ENCODE measurements at places on chromosomes 11 and 22.

DNA sequence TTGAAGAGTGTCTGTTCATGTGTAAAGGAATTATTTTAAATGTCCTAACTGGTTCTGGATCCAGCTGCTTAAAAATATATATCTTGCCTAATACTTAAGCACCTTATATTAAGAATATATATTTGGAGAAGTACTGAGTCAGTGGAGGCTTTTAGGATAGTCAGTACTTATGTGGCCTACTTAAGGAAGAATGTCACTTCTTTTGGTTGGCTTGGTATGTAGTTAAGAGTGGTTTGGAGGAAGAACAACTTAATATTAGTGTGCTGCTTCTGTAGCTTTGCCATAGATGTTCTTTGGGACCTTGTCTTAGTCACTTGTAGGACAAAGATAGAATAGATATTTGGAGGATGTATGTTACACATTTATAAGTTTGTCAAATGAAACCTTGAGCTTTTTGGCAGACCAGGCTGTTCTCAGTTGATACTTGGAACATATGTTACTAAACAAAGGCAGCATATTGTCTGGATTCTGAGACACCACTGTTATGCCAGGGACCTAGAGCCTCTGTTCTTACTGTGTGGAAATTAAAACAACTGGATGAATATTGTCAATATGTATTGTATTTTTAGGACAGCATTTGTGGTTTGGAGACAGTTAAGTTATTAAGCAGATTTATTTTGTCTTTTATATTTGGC, 4.9 kb downstream of the HIPK3 start:
- DNase-seq: no peak

- no peak for DNase-seq
Observed at GRCh38 chr11:118842369-118842768, 41.3 kb upstream of the CXCR5 start.

DNA sequence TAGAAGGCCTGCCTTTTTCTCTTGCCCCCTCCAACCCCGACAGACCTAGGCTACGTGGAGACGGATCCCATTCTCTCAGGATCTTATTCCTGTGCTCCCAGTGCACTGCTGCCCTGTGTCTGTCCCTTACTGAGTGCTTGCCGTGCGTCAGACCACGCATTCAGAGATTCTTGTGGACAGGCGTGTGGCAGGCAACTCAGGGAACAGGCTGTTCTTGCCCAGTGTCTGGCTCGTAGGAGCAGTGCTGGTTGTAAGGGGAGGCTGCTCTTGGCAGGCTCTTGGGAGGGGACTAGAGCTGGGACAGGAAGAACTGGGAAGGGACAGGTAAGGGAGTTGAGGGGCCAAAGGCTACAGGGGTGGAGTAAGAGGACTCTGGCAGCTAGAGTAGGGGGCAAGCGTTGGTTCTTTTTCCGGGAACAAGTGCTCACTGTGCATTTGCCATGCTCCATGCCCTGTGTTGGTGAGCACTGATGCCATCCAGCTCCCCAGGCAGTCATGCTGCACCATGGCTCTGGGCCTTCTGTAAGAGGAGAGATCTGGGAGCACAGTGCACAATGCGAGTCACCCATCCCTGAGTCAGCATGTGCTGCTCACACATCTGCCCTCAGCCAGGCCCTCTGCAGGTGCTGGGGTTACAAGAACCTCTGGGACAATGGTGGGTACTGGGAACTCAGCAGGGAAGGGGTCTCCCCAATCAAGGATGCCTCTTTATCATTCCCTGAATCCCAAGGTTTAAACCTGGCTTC, 119.1 kb downstream of the TBC1D22A start:
- DNase-seq: no peak

DNA sequence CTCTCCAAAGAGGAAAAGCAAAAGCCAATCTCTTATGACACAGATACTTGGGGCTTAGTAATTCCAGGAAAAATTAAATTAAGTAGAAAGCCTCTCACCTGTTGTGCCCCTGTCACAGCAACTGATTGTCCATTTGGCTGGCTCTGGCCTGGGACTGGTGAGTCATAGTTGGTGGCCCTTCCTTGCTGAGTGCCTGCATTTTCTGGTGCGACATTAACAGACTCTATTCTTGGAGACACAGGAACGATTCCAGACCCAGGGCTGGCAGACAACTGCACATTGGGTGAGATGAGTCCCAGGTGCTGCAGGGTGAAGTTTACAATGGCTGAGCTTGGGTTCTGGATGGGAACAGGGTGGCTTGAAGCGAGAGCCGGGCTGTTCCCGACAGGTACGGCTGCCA, 15.6 kb downstream of the E2F8 start:
- DNase-seq: no peak

- DNase-seq: no peak
Observed at GRCh38 chr22:42171946-42172719, 41.5 kb upstream of the CYP2D6 start.

GRCh38 chr11:86790195-86790725, 10.1 kb upstream of the PRSS23 start:
- no peak for DNase-seq

DNA sequence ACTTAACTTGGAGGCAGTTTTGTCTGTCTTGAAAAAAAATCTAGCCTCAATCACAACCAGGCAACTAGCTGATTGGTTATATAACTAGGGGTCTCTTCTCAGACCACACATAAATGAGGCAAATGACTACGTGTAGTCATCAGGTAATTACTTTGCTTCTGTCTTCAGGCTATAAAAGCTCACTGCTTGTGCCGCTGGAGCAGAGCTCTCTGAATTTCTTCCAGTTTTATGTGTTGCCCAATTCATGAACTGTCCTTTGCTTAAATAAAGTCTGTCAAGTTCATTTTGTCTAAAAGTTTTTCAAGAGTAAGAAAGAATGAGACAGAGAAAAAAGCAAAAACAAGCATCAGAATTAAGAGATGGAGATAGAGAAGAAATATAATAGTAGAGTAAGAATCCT, 93.4 kb downstream of the MUC15 start:
- no peak for DNase-seq

GRCh38 chr11:9069862-9070470, 21.4 kb downstream of the SCUBE2 start:
- no peak for DNase-seq

DNA sequence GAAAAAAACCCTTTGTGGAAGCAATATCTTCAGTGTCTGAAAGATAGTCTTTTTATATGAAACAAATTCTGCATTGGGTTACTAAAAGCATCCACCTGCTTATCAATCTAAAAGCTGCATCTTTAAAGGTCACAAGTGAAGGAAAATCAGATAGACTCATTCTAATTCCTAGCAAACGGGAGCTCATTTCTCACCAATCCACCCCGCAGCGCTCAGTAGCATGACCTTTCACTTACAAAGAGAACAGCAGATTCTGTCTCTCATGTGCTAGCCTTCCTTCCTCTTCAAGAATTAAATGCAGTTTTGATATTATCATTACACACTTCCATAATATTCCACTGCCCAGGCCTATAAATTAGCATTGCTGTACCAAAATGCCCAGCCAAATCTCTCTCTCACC, 212.9 kb downstream of the CADM1 start:
- DNase-seq: no peak

- no peak for DNase-seq
Observed at GRCh38 chr22:44632541-44633396, 69.2 kb upstream of the PRR5 start.

- no peak for DNase-seq
Observed at GRCh38 chr11:121604152-121604551, 151.4 kb upstream of the SORL1-AS1 start.

DNA sequence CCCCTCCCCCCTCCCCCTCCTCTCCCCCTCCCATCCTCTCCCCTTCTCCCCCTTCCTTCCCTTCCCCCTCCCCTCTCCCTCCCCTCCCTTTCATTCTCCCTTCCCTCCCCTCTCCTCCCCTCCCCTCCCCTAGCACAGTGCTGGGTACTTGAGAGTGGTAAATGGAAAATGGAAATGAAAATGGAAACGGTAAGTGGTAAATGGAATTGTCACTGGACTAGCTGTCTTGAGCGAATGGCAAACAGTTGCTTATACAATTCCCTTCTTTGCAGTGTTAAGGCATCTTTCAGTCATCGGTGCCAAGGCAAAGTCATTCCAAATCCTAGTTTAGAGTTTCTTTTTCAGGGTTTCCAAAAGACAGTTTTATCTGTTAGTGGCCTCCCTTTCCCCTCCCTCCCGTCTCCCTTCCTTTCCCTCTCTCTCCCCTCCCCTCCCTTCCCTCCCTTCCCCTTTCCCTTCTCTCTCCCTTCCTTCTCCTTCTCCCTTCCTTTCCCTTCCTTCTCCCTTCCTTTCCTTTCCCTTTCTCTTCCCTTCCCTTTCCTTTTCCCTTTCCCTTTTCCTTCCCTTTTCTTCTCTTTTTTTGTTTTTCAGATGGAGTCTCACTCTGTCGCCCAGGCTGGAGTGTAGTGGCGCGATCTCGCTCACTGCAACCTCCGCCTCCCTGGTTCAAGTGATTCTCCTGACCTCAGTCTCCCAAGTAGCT, 47.3 kb downstream of the GRAMD1B start:
- no peak for DNase-seq

- no peak for DNase-seq
Observed at GRCh38 chr22:47402876-47403525, 640.6 kb downstream of the TBC1D22A start.

- no peak for DNase-seq
Observed at GRCh38 chr11:65870706-65871681, 1.6 kb downstream of the EFEMP2 start.

- no peak for DNase-seq
Observed at GRCh38 chr11:70727021-70727420, 328.7 kb downstream of the CTTN start.

- no peak for DNase-seq
Observed at GRCh38 chr11:114110952-114111947, 51.7 kb downstream of the ZBTB16 start.

- DNase-seq: no peak
Observed at GRCh38 chr11:100774859-100775258, 87.8 kb downstream of the ARHGAP42 start.

DNA sequence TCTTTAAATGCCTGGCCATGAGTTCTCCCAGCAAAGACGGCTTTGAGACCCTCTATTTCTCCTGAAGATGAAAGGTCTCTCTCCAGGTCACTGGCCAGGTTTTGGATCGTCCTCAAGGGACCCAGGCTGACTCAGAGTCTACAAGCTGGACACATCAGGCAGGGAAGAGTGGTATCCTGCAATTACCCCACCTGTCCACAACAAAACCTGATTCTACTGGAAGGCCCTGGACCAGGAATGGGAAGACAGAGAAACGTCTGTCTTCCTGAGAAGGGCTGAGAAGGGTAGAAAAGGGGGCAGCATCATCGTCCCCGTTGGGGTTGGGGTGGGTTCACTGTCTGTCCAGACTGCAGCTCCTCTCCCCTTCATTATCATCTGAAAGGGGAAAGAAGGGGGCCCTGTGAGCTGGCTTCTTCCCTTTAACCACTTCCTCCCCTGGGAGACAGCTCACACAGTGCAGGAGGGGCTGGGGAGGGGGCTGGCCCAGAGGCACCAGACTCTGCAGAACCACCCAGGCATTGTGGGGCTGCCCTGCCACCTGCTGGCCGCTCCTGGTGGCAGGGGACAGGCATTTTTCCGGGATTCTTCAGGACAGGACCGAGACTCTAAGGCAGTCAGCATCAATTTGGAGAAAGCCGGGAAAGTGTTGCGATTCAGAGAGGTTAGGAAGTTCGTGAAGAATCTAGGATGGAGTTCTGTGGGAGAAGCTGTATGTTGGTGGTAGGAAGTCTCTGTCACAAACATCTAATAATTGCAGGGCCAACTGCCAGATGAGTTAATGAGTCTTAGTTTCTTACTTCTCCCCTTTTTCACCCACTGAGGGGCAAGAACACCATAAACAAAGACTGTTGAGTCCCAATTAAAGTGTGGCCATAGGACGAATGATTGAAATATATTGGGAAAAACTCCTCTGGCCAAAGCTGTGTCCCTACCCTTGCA, 57.6 kb downstream of the SYN3 start:
- DNase-seq: no peak

DNA sequence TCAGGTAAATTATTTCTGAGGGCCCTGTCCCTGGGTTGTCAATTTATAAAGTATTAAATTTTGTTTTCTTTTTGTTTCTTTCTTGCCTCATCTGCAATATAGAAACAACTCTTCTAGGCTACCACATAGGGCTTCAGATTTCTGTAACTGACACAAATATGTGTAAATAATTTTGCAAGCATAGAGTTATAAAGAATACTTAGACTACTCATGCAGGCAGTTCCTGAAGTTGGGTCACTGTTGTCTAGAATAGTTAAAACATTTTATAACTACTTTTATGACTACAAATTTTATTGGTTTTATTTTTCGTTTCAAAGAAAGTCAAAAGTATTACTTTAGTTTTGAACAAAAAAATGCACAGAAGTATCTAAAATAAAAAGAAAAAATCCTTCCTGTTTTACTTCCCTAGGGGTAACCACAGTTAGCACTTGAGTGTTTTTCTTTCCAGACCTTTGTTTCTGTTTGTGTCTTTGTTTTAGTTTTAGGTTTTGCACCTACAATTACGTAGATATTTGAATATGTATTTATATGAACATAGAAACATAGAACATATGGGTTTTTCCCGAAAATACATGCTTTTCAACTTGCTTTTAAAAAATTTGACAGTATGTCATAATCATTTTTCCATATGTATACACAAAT, 12.4 kb upstream of the TMEM123 start:
- no peak for DNase-seq

DNA sequence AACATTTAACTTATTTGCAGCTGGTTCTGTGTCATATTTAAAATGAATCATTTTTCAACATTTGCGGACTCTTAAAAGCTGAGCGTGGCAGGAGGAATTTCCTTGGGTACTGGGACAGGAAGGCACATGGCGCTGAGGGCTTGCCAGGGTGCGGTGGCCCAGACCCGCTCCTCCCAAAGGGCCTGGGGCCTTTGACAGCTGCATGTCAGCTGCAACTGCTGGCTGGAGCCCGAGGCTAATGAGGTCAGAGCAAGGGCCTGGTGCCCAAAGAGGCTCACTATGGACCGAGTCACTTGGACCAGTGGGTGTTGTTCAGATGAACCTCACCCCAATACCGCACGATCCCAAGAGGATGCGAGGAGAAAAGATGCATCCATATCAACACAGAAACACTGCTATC, 326.9 kb downstream of the CTTN start:
- no peak for DNase-seq

DNA sequence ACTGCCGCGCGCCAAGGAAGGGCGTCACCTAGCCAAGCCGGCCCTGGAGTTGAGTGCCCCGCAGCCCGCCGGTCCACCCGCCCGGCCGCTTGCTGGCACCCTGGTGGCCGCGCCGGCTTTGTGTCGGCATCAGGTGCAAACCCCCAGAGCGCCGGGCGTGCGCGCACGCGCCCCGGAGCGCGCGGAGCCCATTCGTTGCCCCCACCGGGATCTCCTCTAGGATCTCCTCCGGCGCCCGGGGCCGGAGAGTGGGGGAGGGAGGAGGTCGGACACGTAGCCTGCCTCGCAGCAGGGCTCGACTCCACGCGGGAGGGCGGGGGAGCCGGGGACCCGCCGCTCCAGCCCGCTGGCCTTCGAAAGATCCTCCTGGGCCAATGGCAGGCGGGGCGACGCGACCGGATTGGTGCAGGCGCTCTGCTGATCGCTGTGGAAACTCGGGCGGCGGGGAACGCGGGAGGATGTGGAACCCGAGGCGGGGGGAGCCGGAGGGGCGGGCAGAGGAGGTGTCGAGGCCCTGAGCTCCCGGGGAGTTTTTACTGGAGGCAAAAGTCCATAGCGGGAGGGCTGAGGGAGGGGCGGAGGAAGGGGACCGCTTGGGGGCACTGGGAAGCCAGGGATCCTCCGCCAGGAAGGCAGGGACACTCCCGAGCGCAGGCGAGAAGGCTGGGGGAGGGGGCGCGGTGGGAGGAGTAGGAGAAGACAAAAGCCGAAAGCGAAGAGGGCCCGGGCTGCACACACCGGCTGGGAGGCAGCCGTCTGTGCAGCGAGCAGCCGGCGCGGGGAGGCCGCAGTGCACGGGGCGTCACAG, at the start of gene FADS2:
TSS of gene FADS2 (plus strand) at position 730 of the 808 bp plus-strand sequence. CDS start 91 bp downstream, outside the sequence.
- peak; percentile 31 for DNase-seq
